ENCODE measurements at places on chromosomes 16 and 17.

DNA sequence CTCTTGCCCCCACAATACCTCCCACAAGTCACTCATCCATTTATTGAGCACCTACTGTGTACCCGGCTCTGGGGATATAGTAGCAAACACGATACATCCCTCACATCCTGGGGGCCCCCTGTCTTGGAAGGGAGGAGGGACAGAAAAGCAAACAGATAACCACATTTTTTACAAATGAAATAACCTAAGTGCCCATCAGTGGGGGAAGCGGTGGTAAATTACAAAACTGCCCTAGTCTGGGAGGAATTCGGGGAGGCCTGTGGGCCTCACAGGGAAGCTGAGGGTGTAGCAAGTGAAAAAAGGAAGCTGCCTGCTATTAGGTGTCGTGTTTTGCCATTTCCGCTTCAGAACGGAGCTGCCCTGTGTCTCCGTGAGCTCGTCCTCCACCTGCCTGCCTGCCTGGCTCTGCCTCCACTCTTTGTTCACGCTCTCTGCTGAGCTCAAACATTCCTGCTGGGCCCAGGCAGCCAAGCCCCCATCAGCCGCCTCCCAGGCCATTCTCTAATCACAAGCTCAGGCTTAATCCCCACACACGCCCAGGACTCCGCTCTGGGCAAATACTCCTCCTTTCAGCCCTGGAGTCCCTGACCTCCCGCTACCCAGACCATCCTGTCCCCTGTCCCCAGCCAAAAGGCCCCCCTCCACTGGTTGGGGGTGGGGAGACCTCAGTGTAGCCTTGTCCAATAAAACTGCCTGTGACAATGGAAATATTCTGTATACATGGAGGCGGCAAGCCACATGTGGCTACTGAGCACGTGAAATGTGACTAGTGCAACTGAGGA is 10.2 kb upstream of the SEC14L5 start:
- DNase-seq, result no peak

DNA sequence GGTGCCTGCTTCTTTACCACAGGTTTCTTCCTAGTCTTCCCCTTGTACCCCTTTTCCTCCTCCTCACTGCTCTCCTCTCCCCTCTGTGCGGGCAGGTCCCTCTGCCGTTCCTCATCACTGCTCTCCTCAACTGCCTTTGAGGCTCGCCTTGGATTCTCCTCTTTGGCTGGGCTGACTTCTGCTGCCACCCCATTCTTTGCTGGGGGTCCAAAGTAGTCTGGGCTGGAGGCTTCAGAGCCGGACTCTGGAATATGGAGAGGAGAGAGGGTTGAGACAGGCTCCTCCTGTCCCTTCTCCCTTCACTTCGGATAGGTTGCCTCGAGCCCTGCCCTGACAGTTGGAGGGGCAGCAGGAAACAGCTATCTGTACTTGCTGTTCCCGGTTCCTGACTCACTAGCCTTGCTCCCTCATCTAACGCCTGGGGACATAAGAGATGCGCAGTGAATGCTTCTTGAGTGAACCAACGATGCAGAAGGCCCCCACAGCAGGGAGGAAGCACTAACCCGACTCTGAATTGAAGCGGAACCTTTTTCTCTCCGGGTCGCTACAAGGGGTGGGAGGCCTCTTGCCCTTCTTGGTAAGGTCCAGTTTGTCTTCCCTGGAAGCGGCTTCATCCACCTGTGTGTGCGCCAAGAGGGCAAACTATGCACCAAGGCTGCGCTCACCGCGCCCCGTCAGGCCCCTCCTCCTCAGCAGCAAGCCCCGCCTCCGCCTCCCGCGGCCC is 655 bp downstream of the HIRIP3 start:
- DNase-seq, result peak; percentile 79

- no peak for DNase-seq
Measured at GRCh38 chr16:12172343-12172742, 195.8 kb downstream of the SNX29 start.

GRCh38 chr16:62102588-62102987 is 66.3 kb upstream of the CDH8 start:
- DNase-seq, result no peak

DNA sequence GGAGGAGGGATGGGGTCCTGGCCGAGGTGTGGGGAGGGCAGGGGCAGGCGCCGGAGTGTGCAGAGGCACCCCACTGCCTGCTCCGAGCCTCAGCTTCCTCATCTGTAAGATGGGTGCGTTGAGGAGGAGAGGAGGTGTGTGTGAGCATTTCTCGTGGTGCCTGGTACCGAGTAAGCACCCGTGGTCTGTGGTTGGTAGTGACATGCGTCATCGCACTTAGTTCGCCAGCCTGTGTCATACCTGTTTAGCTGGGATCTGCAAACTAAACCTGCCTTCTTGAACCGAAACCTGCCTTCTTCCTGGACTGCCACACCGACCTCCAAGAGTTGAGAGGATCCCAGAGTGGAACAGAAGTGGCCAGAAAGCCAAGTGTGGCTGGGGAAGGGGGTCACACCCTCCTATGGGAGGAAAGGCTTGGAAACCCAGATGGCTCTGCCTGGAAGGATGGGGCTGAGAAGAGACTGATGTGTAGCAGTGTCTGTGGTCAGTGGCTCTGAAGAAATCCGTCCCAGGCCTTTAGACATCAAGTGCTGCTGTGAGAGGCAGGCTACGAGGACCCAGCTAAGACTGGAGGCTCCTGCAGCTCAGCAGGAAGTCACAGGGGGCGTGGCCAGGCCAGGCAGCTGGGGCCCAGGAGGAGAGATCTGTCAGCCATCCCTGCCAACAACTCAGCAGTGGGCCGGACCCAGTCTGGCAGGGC is 162.6 kb upstream of the PLCG2 start:
- peak; percentile 22 for DNase-seq

GRCh38 chr17:72635034-72635635 is 457.4 kb downstream of the SLC39A11 start:
- no peak for DNase-seq

DNA sequence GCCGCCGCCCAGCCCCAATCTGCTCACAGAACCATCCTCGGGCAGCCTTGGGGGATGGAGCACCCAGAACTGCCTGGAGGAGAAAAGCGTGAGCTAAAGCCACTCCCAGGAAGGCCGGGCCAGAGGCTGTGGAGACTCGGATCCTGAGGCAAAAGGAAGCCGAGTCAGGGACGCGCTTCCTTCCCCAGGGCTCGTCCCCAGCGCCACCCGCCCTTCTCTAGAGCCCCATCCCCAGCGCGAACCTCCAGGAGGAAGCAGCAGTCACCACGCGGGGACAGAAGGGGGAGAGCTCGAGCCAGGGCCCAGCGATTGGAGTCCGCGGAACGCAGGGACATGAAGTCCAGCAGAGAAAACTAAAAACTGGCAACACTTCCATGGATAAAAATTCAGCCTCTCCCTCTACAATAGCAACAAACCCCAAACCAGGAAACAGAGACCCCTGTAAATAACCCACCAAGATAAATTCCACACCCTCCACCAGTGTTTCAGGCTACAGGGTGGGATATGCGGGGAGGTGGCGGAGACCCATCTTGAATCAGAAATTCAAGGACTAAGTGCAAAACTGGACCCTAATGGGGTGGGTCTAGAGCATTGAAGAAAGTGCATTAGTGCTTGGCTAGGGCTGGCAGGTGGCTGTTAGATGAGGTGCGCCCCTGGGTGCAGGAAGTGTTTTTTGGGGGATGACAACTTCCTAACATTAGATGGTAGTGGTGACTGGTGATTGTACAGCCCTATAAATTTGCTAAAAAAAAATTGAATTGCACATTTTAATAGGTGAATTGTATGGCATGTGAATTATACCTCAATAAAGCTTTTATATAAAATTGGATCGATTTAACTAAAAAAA is 116.1 kb upstream of the METRNL start:
- DNase-seq, result peak; percentile 70

DNA sequence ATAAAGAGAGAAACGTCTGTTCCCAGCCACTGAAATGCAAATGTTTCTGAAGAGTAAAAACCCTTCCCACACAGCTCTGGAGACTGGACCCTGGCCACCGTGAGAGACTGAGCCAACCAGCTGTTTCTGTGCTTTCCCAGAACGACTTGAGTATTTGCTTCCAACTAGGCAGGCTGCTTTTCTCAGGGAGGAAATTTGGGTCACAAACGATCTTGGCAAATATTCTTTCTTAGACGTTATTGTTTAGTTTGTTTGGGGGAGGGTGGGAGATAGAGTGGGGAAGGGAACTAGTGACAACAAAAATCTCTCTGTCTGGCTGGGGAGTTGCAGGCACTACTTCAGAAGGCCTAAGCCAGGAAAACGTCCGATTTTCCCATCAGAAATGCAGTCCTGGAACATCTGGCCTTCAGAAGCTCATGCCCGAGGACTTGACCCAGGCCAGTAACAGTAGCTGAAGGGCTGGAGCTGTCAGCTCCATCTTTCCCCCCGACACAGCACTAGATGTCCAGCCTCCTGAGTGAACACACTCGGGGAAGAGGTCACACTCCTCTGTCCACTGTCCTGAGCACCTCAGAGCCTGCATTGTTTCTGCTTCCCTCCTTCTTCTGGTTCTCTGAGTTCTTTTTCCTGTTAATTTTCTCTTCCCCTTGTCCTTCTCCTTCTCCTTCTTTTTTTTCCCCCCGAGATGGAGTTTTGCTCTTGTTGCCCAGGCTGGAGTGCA is 4.0 kb downstream of the CCDC92B start:
- DNase-seq, result no peak

GRCh38 chr17:260031-260791 is 78.8 kb upstream of the DOC2B start:
- no peak for DNase-seq

GRCh38 chr16:17784073-17784472 is 313.3 kb upstream of the XYLT1 start:
- DNase-seq, result peak; percentile 66

DNA sequence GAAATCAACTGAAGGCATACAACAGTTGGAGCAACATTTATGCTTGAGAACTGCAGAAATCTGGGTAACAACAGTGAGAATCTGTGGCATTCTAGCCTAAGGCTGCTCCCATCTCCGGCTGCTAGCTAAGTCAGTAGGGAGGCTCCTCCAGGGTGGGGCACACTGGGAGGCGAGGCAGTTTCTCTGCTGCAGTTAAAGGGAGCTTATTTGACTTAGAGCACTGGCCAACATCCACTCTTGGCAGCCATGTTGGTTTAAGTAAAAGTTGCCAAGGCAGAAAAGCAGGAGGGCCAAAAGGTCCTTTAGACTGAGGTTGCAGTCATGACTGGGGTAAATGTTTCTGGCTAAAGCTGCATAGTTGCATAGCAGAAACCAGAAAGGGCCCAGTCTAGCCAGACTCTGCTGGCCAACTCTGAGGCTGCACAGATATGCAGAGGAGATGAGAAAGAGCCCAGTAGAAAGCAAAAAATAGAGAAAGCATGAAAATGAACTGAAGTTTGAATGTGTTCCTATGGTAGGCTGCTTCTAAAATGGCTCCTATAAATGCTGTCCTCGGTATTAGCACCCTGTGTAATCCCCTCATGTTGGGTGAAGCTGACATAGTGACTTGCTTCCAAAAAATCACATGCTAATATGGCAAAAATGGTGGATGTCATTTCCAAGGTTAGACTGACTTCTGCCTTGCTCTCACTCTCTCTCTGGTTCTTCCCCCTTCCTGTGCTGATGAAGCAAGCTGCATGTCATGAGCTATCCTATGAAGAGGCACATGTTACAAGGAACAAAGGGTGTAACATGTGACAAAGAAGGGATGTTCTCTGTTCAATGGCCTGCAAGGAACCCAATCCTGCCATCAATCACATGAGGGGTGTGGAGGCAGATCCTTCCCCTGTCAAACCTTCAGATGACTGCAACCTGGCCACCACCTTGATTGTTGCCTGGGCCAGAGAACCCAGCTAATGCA is 3.7 kb upstream of the C16orf78 start:
- no peak for DNase-seq

DNA sequence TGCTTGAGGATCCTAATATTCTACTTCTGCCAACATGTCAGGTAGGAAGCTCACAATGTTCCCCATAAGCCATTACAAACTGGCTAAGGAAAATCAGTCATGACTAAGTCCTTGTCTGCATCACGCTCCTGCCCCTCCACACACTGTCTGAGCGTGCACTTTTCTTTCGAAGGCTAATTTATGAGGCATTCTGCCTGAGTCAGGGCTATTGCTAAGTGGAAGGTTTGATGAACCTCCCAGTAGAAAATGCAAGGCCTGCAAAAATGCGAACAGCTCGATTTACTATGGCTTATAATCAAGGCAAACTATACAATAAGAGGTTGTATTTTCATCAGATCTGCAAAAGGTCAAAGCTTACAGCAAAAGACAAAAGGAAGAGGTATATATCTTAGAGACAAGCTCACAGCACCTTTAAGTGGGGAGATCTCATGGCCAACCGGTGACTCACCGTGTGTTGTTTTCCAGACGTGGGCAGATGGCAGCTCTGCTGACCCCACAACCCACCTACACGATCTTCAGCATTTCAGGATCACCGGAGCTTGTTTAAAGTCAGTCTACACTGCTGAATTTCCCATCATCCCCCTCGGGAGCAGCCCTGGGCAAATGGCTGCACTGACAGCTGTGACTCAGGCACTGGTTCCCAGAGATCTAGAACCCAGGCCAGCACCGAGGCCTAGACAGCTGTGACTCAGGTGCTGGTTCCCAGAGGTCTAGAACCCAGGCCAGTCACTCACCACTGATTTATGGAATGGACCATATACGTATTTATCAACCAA is 26.1 kb downstream of the MEAK7 start:
- peak; percentile 91 for DNase-seq

- DNase-seq, result no peak
Measured at GRCh38 chr17:1566505-1567199, 4.1 kb upstream of the PITPNA start.

DNA sequence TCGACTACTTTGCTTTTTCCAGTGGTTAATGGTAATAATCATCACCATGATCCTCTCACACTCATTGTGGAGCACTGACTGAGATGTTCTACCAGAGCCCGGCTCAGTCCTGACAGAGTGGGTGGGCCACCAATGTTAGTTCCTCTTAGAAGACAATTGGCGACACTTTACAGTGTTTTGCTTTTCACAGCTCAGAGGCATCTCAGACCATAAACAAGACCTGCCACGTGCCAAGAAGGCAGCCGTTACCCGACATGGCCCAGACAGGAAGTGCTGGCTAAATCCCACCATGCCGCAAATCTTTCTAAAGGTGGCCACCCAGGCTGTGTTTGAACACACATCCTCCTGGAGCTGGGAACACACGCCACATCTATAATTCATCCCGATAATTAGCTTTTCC is 103.7 kb downstream of the XYLT1 start:
- no peak for DNase-seq

GRCh38 chr17:46195217-46195855 is 2.1 kb upstream of the KANSL1 start:
- DNase-seq, result no peak

- no peak for DNase-seq
Measured at GRCh38 chr16:84245956-84246678, 6.3 kb upstream of the KCNG4 start.

GRCh38 chr16:56608876-56609462 is 585 bp downstream of the MT2A start:
- DNase-seq, result no peak
